PC-3 (cell line): ENCODE measurements at places on chromosomes 12 and 14. TPM values are rescaled to one million over a fixed set of nuclear protein-coding genes. Genes with fewer than 3 reads are reported as not detected.

The DNAJC22 gene
- total RNA-seq: 12.9 and 16.8 TPM in 2 replicates

The ARHGAP5 gene
- 46.4 and 62.1 TPM in 2 replicates for total RNA-seq

The BBOF1 gene
- 1.5 and 3.9 TPM in 2 replicates for total RNA-seq

The LIN7A gene
- total RNA-seq: not detected in 2 replicates

The TBK1 gene
- total RNA-seq: 23.1 and 23.7 TPM in 2 replicates

The SAMD15 gene
- total RNA-seq: 1.2 and 6.2 TPM in 2 replicates

The KRT74 gene
- total RNA-seq: not detected in 2 replicates

The CMA1 gene
- not detected in 2 replicates for total RNA-seq

The RIPK3 gene
- not detected in 2 replicates for total RNA-seq

The HNRNPC gene
- 682 and 772 TPM in 2 replicates for total RNA-seq

The OTX2 gene
- not detected in 2 replicates for total RNA-seq

The SDR9C7 gene
- not detected in 2 replicates for total RNA-seq
